ENCODE measurements at places on chromosomes 12 and 14. TPM values are rescaled to one million over a fixed set of nuclear protein-coding genes. Genes with fewer than 3 reads are reported as not detected.

Gene TAS2R7
- not detected for total RNA-seq

DNA sequence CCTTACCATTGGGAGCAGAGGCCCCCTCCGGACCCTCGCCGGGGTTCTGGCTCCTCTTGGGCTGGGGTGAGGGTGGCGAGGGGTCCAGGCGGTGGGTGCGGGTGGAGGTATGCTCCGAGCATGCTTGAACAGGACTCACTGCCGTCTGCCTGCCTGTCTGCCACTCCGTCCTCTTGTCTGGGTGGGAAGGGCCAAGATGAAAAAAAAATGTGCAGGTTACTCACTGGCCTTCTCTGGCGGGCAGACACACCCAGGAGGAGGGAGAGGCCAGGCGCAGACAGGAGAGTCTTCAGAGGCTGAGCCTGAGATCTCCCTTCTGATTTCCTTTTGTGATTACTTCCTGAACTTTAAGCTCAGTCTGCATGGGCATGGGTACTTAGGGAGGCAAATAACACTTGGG, 76.1 kb downstream of the STON2 start:
- H3K36me3 ChIP-seq, result no peaks in the 10 kb centered on the region
- H3K27ac ChIP-seq, result peak overlapping the region; percentile 85
- H3K4me1 ChIP-seq, result peaks cover 12% of the 10 kb centered on the region
- H3K27me3 ChIP-seq, result no peaks in the 10 kb centered on the region

GRCh38 chr14:106547735-106548434, 1021.5 kb downstream of the TMEM121 start:
- H3K27me3 ChIP-seq, result no peaks in the 10 kb centered on the region
- DNase-seq, result no peak
- H3K36me3 ChIP-seq, result no peaks in the 10 kb centered on the region
- no peak overlapping the region for H3K27ac ChIP-seq
- H3K4me1 ChIP-seq, result no peaks in the 10 kb centered on the region

Gene PRICKLE1
- total RNA-seq, result 7.2 TPM

Gene SLC39A2
- 0.25 TPM for total RNA-seq

Gene ISM2
- 1.6 TPM for total RNA-seq

DNA sequence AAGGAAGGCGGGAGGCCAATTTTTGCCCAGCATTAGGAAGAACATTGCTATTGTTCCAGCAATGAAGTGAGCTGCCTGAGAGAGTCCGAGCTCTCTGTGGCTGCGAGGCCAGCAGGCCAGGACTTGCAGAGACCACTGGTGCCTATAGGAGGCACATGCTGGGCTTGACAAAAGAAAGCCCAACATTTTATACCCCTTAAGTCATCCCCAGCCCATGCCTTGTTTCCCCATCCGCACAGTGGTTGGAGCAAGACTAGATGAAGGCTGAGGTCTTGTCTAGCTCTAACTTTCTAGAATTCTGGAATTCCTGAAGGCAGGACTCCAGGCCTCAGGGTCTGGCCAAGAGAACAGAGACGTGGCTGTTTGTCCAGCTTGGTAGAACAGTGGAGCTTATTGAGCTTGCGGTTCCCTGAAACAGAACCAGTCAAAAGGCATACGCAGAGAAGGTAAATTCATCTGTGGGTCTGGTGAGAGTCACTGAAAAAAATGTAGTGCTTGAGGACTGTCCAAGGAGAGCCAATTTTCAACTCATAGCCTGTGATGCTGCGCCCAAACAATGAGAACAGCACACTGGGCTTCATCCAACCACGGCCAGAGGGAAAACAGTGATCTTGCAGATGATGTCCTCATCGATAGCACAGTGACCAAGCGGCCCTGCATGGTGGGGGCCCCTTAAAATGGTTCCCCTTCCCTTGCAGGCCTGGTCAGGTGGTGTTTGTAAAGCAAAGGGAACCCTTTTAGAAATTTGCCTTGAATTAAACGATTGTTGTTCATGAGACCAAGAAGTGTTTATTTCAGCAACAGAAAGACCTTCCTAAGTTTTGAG, 27.1 kb upstream of the COL2A1 start:
- peak; percentile 81 for DNase-seq
- no peak overlapping the region for H3K27ac ChIP-seq
- no peak overlapping the region for H3K4me3 ChIP-seq
- H3K36me3 ChIP-seq, result no peaks in the 10 kb centered on the region

GRCh38 chr12:6198051-6198450, 2.1 kb upstream of the CD9 start:
- DNase-seq, result peak; percentile 88
- no peaks in the 10 kb centered on the region for H3K4me1 ChIP-seq
- H3K27ac ChIP-seq, result no peak overlapping the region
- H3K36me3 ChIP-seq, result no peaks in the 10 kb centered on the region
- H3K4me3 ChIP-seq, result no peak overlapping the region

Gene DAO
- not detected for total RNA-seq

GRCh38 chr14:77044783-77045237, 16.3 kb upstream of the IRF2BPL start:
- no peak overlapping the region for H3K4me3 ChIP-seq
- DNase-seq, result peak; percentile 66

DNA sequence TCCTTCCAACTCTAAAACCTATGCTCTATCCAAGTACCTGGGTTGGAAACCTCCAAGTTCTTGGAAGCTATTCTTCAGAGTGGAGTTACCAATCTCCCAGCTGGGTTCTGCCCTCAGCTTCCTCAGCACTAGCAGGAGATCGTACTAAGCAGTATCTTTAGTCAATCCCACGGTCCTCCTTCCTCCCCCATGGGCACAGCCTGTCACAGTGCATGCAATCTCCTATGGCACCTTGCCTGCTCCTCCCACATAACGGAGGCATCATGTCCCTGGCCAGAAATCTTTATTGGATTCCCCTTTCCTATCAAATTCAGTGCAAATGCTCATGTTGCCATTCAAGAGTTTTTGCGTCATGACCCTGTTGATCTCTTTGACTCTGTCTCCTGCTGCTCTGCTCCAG, 5.4 kb upstream of the LPAR5 start:
- peaks cover 9% of the 10 kb centered on the region for H3K27me3 ChIP-seq
- H3K27ac ChIP-seq, result no peak overlapping the region
- DNase-seq, result no peak
- no peak overlapping the region for H3K4me3 ChIP-seq

GRCh38 chr12:29617407-29617803, 119.9 kb upstream of the OVCH1 start:
- no peak overlapping the region for H3K4me3 ChIP-seq
- H3K27me3 ChIP-seq, result no peaks in the 10 kb centered on the region
- H3K4me1 ChIP-seq, result peaks cover 10% of the 10 kb centered on the region
- DNase-seq, result no peak

DNA sequence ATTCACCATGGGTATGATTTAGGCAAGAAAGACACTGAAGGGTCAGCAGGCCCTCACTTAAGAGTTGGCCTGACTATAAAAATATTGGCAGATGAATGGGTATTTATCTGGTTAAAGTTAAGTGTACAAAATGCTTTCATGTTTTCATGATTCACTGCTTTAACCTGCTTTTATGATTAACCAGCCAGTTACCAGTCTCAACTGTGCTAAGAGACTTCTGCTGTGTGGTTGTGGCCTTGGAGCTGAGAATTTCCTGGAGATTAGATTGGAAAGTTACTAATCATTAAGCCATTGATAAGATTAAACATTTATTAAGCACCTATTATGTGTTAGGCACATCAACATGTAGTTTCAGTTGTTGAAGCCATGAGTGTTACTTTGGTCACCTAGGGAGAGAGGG, 68.9 kb downstream of the RASSF8 start:
- no peak overlapping the region for H3K4me3 ChIP-seq
- DNase-seq, result no peak
- no peak overlapping the region for H3K27ac ChIP-seq
- peaks cover 8% of the 10 kb centered on the region for H3K4me1 ChIP-seq
- H3K36me3 ChIP-seq, result peaks cover 11% of the 10 kb centered on the region

Gene CISTR
- total RNA-seq, result not detected

Gene TXNDC16
- total RNA-seq, result 11.5 TPM

DNA sequence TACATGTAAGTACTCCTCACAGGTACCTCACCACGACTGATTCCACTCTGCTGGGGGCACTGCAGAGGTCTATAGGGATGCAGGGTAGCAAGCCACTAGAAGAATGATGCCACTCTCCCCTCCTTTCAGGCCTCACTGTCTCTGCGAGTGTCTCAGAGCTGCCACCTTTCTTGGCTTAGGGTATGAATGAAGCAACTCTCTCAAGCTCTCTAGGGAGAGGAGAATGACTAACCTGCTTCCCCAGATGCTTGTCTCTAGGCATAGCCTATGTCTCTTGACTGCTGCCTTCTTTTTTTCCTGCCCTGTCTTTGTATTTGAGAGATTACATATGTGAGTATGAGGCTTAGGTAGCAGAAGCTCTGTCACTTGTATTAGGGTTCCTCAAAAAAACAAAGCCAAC, 566.5 kb upstream of the ATP2B1 start:
- no peaks in the 10 kb centered on the region for H3K27me3 ChIP-seq
- no peaks in the 10 kb centered on the region for H3K36me3 ChIP-seq
- H3K4me1 ChIP-seq, result no peaks in the 10 kb centered on the region
- no peak overlapping the region for H3K4me3 ChIP-seq

GRCh38 chr14:61749264-61749663, 13.0 kb upstream of the SNAPC1 start:
- no peak overlapping the region for H3K27ac ChIP-seq
- no peak overlapping the region for H3K4me3 ChIP-seq
- H3K27me3 ChIP-seq, result no peaks in the 10 kb centered on the region
- H3K36me3 ChIP-seq, result peaks cover 60% of the 10 kb centered on the region
- DNase-seq, result no peak
- H3K4me1 ChIP-seq, result peaks cover 7% of the 10 kb centered on the region

GRCh38 chr12:27622436-27623195, 73.6 kb upstream of the REP15 start:
- H3K36me3 ChIP-seq, result no peaks in the 10 kb centered on the region
- no peak for DNase-seq
- H3K27ac ChIP-seq, result no peak overlapping the region

Gene AQP5
- total RNA-seq, result 0.77 TPM

Gene DDIT3
- 12.4 TPM for total RNA-seq

Gene RNASE7
- not detected for total RNA-seq

DNA sequence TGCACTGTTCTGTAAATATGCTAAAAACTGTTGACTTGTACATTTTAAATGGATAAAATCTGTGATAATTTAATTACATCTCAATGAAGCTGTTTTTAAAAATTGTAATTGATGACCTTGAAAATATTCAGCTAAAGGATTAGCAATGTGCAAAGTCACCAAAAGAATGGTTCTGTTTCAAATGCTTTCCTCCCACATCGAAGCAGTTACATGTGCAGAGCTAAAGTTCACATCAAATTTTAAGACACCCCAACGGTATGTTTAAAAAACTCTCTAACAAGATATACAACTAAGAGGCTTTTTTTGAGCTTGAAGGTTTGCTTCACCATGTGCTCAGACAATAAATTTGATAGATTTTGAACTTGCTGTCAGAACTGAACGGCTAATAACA, 114.6 kb upstream of the KRAS start:
- H3K27me3 ChIP-seq, result no peaks in the 10 kb centered on the region
- H3K36me3 ChIP-seq, result no peaks in the 10 kb centered on the region
- no peak overlapping the region for H3K4me3 ChIP-seq
- H3K27ac ChIP-seq, result no peak overlapping the region

GRCh38 chr12:20409607-20410377, 41.5 kb downstream of the PDE3A start:
- H3K27me3 ChIP-seq, result no peaks in the 10 kb centered on the region
- H3K4me3 ChIP-seq, result no peak overlapping the region
- no peaks in the 10 kb centered on the region for H3K4me1 ChIP-seq
- no peak for DNase-seq
- H3K36me3 ChIP-seq, result no peaks in the 10 kb centered on the region
- H3K27ac ChIP-seq, result peak overlapping the region; percentile 56

Gene FGF6
- total RNA-seq, result not detected

Gene TAS2R31
- 2.9 TPM for total RNA-seq

Gene SLC24A4
- total RNA-seq, result 0.29 TPM

Gene SERPINA12
- not detected for total RNA-seq

Gene C3AR1
- total RNA-seq, result not detected

DNA sequence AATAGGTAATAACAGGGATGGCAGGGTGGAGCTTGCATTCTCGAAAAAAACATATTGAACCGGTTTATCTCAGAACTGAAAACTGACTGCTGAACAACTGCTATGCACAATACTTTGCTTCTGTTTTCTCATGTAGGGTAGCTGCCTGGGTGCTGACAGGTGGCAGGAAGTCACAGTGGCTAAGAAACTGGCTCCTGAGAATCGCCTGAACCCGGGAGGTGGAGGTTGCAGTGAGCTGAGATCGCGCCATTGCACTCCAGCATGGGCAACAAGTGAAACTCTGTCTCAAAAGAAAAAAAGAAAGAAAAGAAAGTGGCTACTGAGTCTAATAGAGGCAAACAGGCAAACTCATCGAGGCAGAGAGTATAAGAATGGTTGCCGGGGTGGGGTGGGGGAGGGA, 113.1 kb downstream of the CCDC60 start:
- H3K27me3 ChIP-seq, result peaks cover 40% of the 10 kb centered on the region
- H3K4me3 ChIP-seq, result no peak overlapping the region
- H3K4me1 ChIP-seq, result no peaks in the 10 kb centered on the region
- DNase-seq, result no peak

- DNase-seq, result no peak
- no peak overlapping the region for H3K4me3 ChIP-seq
- H3K36me3 ChIP-seq, result no peaks in the 10 kb centered on the region
- H3K27me3 ChIP-seq, result no peaks in the 10 kb centered on the region
Observed at GRCh38 chr14:50961605-50962221, 17.4 kb upstream of the PYGL start.

Gene SLC10A1
- total RNA-seq, result not detected

- no peak overlapping the region for H3K4me3 ChIP-seq
- H3K36me3 ChIP-seq, result no peaks in the 10 kb centered on the region
- no peaks in the 10 kb centered on the region for H3K4me1 ChIP-seq
- H3K27ac ChIP-seq, result no peak overlapping the region
Observed at GRCh38 chr12:89988188-89988915, 279.7 kb upstream of the ATP2B1 start.

Gene KRT77
- not detected for total RNA-seq

Gene RFLNA
- 2.1 TPM for total RNA-seq

- peaks cover 2% of the 10 kb centered on the region for H3K4me1 ChIP-seq
- no peaks in the 10 kb centered on the region for H3K36me3 ChIP-seq
- no peak for DNase-seq
- H3K27me3 ChIP-seq, result no peaks in the 10 kb centered on the region
Observed at GRCh38 chr12:9756170-9756569, 4.5 kb downstream of the CD69 start.

Gene POC1B
- 22.3 TPM for total RNA-seq

Gene EIF5
- total RNA-seq, result 269 TPM

Gene CMKLR1
- total RNA-seq, result not detected
